AG04450 (cell line): ENCODE measurements at places on chromosomes 5 and 9. TPM values are rescaled to one million over a fixed set of nuclear protein-coding genes. Genes with fewer than 3 reads are reported as not detected.

OBP2B gene
- polyA plus RNA-seq, result not detected in 2 replicates

PNPLA7 gene
- polyA plus RNA-seq, result 0.26 and 0.42 TPM in 2 replicates

PCDHGB7 gene
- polyA plus RNA-seq, result 16.2 and 17.0 TPM in 2 replicates

PLEKHG4B gene
- 0.24 and 0.37 TPM in 2 replicates for polyA plus RNA-seq

DDX41 gene
- polyA plus RNA-seq, result 71.8 and 96.0 TPM in 2 replicates

- DNase-seq, result no peak
Observed at GRCh38 chr5:60177596-60177995, 284.1 kb upstream of the PDE4D start.

- no peak for DNase-seq
Observed at GRCh38 chr5:40599676-40600075, 80.0 kb upstream of the PTGER4 start.

GRCh38 chr9:85431339-85432102 is 310.2 kb downstream of the AGTPBP1 start:
- no peak for DNase-seq

DNA sequence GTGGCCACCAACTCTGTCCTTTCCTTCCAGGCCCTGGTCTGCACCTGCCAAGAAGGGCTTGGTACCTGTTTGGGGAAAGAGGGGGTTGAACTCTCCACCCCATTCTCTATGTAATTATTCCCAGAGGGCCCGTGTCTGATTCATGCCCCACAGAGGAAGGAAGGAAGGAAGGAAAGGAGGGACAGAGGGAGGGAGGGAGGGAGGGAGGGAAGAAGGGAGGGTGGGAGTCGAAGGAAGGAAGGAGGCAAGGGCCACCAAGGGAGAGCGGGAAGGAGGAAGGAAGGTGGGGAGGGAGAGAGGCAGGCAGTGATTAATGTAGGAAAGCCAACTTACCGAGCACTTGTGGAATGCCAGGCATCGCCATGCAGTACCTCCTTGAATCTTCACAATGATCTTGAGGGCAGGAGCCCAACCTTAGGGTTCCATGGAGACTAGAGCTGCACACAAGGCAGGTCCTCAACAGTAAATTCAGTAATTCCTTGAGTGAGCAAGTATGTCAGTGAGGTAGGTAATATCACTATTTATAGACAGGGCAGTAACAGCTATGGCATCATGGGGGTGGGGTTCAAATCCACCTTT is 75.8 kb downstream of the FGF18 start:
- DNase-seq, result no peak

- no peak for DNase-seq
Observed at GRCh38 chr5:152349683-152350526, 55.2 kb downstream of the NMUR2 start.

DNA sequence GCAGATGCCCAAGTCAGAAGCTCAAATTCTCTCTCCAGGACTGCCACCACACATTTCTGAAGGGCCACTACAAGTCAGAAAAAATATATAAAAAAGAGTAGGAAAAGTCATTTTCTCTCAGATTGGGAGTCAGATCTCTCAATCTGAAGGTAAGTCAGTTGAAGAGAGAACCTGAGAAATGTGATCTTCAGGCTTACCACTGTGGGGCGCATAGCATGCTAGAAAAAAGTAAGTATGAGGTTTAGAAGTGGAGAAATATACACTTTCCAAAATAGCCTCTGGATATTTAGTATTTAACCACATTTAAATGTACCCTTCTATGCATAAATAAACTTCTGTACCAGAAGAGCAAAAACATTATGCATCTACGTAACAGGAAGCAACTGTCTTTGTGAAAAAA is 800.7 kb upstream of the CTNND2 start:
- DNase-seq, result no peak
